ENCODE measurements at places on chromosomes 2 and 18.

GRCh38 chr18:46331316-46331715, 227.1 kb downstream of the HAUS1 start:
- no peak for DNase-seq

DNA sequence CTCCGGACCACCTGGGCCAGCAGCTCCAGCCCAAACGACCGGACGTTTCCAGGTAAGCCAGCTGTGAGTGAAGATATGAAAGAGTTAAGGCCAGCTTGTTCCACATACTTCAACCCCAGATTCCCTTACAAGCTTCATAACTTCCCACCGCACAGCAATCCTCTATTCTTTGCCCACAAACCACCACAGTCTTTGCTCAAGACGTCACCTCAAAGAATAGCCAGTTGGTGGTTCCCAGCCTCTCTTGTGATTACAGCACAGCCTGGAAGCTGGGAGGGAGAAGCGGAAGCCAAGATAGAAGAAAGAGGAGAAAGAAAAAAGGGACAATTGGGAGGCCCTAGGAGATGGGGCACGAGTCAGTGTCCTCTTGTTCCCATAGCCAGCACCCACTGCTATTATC, 70.6 kb downstream of the NRP2 start:
- DNase-seq, result no peak

GRCh38 chr2:21687589-21687988, 563.8 kb downstream of the TDRD15 start:
- DNase-seq, result no peak

DNA sequence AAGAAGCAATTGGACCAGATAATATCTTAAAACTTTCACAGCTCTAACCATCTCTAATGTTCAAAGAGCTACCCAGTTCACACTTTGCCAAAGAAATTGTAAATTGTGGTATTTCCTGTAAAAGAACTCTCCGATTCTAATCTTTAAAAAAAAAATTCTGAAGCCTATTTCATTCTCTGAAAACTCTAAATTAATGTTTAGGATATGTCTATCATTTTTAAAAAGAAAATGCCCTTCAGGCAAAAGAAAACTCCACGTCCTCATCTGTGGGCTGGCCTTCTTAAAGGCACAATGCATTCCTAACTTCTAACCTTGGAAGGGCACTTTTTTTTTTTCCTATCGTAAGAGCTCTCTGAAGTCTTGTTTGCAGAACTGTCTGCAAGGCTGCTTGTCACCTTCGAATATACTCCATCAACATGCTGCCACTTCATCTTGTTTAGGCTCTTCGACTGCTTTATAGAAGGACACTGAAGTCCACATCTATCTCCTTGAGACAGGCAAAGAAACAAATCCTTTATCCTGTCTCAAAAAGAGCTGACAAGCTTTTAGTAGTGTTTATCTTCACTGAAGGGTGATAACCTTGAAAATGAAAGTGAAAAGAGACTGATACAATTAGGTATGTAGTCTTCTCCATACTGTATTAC, 124.3 kb upstream of the SLC39A10 start:
- DNase-seq, result no peak

- DNase-seq, result no peak
These were observed 45.4 kb upstream of the RHOB start for GRCh38 chr2:20401489-20401835.

DNA sequence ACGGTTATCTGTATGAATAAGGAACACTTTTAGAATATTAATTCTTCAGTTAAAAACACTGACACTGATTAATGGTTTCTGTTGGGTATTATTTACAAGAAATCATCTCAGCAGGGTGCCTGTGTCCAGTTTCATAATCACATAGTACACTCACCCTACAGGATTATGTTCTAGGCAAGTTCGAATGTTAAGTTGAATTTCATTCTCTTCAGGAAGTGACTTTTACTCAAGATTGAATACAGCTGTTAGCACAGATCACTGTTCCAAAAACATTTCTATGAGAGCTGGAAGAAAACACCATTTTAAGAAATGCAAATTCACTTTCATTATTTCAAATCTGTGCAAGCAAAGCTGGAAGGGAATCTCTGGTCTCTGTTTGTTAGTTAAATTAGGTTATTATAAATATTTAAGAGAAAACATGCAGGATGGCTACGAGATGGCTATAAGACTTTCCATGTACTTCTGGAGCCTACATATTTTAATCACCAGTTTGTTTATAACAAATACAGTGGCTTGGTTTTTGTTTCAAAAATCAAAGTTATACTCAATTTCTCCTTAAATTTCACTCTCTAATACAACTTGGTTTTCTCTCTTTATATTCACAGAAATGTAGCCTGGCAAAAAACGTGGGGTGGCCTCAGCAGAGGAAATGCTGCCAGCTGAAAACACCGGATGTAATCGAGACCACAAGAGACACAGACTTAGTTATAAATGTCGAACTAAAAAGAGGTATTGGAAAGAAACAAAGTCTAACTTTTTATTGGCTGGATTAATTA, 65.8 kb downstream of the RBMS1 start:
- no peak for DNase-seq

DNA sequence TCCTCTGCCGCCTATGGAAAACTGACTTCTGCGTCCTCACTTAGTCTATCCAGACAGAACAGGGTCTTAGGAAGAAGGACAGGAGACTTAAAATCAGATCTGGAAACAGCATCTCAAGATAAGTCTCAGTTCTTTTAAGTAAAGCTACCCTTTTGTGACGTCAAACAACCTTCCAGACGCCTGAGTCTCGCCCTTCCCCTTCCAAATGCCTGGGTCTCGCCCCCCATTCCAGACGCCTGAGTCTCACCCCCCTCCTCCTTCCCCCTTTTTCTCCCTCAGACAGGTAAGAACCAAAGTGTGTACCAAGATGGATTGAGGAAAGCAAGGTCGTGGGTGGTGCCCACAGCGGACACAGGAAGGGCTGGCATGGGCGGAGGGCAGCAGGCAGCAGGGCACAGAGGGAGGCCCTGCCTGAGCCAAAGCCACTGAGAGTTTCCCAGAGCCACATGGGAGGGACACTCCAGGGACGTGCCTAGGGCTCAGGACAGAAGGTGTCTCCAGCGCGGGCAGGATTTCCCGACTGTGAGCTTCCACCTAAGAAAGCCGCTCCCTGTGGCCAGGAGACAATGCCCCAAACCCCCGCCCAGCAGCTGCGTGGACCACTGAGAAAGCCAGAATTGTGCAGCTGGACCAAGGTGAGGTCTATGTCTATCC, 51.3 kb downstream of the ANKMY1 start:
- no peak for DNase-seq

DNA sequence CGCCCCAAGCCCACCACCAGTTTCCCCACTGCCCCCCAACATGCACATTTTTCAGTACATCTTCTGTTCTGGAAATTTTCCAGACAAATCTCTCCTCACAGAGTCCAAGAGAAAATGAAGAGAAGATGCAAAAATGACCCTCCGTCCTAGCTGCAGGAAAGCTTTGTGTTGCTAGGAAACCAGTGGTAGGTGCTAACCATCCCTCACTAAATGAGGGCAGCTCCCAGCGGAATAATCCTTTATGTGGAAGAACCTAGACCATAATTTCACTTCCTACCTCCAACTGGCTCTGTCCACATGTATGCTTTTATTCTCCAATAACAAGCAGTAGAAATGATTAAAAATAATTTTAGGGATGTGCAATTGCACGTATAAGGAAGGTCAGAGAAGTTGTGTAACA, 311.9 kb upstream of the EPHA4 start:
- DNase-seq, result no peak

GRCh38 chr2:182816866-182817265, 49.6 kb downstream of the FRZB start:
- no peak for DNase-seq

DNA sequence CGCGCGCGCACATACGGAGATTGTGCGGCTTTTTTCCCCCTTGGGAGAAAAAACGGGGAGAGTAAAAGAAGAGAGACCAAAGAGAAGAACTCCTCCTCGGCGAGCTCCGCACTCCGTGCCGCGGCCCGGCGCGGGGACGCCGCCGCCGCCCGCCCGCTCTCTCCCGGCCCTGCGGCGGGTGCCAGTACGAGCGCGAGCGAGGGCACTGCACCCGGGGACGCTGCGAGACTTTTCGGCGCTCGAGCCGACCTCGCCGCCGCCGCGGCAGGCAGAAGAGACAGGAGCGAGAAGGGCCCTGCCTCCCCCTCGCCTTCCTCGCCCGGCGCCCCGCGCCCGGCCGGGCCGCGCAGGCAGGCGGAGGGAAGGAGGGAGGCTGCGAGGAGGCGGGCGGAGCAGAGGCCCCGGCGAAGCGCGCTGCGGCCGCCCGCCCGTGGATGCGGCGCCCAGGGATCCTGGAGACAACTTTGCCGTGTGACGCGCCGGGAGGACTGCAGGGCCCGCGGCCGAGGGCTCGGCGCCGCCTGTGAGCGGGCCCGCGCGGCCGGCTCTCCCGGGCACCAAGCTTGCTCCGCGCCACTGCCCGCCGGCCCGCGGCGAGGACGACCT, 857 bp upstream of the INHBB start:
- DNase-seq, result no peak

GRCh38 chr2:3533836-3534235, 14.5 kb upstream of the ADI1 start:
- DNase-seq, result no peak

DNA sequence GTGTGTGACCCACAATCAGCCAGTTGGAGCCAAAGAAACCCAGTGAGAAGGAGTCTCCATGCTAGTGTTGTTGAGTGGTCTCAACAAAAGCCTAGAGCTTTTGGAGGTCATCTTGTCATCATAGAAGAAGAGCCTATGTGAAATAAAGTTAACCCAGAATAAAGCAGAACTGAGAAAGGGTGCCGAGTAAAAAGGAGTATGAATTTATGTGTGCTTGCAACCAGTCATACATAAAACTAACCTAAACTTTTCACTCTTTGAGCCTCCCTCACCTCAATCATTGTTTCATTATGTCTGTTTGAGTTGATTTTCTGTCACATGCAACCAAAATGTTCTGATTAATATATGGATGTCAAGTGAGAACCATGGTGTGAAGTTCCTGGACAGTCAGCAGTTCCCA, 599.3 kb upstream of the ZEB2 start:
- no peak for DNase-seq

DNA sequence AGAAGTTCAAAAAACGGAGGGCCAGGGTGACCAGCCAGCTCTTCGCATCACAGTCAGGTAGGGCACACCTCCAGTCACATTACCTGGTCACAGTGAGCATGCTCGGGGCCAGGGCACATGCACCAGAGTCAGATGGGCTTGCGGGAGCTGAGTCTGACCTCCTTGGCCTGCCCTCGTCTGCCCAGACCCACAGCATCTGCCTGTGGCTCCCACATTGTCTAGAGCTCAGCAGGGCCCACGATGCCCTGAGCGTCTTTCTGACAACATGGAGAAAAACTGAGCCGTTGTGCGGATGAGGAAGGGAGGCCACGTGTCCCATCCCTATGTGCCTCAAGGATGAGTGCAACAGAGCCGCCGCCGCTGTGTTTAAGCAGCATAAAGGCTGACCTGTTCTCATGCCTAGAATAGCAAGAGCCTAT, 37.6 kb downstream of the CRACDL start:
- no peak for DNase-seq

GRCh38 chr2:217650229-217650628, 352.6 kb downstream of the TNS1 start:
- DNase-seq, result no peak

GRCh38 chr2:28729698-28730097, 21.9 kb upstream of the PPP1CB start:
- no peak for DNase-seq

DNA sequence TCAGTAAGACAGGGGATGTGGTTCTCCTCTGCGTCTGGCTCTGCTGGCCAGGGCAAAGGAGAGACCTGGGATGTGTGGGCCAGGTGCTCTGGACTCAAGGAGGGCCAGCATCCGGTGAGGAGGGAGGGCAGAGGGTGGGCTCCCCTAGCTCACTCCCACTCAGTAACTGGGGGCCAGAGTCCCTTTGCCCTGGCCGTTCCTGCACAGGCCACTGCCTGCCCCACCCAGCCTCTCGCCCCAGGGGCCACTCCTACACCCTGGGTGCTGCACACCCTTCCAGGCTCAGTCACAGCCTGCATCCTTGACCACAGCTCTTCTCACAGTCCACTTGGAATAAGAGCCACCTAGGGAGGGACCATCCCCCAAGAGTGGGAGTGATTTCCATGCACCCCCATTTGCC, 41.0 kb downstream of the SNED1 start:
- DNase-seq, result no peak

GRCh38 chr2:133248264-133248663, 320.0 kb downstream of the NCKAP5 start:
- DNase-seq, result no peak

- no peak for DNase-seq
These were observed 456.8 kb upstream of the NXPH2 start for GRCh38 chr2:139237023-139237422.

DNA sequence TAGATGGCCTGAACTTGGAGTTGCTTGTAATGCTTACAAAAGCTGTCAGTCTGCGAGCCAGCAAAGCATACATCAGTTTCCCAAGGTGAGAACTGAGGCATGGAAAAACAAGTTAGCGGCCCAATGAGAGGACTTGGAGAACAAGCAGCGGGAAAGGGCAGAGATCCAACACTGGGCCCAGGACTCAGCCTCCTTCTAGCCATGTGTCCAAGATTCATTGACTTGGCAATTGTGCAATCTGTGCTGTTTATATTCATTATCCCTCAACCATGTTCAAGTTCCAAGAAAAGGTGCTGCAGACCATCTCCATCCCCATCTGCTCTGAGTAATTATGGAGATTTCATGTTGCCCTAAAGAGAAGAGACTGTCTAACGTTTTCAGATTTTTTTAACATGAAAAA, 187.4 kb downstream of the ALK start:
- DNase-seq, result no peak

- DNase-seq, result no peak
These were observed 203.3 kb downstream of the PIEZO2 start for GRCh38 chr18:10946058-10946457.

DNA sequence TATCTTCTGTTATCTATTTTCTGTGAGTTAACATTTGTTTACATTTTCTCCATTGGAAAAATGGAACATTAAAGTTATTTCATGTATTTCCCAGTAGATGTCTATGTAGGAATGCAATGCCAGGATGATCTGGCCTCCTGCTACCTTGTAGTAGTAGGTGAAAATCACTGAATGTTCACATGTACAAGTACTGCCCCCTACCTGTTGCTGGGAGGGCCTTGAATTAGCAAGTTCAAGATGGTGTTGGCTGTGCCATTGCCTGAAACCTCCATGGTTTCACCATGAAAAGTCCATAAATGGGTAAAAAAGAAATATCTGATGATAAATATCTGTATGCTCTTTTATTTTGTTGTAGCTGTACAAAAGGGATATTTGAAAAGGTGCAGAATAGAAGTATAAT, 30.7 kb downstream of the XRCC5 start:
- no peak for DNase-seq

DNA sequence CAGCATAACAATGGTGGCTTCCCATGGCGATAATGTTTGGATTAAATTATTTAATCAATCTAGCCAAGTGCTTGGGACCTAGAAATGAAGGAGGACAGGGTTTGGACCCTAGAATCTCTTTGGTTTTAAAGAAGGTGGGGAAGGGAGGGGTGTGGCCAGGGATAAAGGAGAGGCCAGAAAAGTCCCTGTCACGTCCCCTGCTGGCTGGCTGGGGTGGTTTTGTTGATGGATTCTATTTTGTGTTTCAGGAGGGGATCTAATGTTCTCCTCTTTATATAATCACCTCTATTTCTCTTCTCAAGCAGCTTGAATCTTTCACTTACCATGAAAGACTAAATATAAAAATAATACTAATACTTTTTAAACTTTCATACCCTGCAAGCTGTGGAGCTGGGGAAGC, 52.6 kb upstream of the GALR1 start:
- DNase-seq, result no peak

GRCh38 chr2:238152771-238153688, 5.7 kb upstream of the ERFE start:
- DNase-seq, result no peak

All from NCI-H1417 treated with DMSO at 0.1 percent for 48 hours (cell line).